Psoas muscle (tissue), 8 donors: ENCODE measurements at places on chromosomes 12 and 14.

DNA sequence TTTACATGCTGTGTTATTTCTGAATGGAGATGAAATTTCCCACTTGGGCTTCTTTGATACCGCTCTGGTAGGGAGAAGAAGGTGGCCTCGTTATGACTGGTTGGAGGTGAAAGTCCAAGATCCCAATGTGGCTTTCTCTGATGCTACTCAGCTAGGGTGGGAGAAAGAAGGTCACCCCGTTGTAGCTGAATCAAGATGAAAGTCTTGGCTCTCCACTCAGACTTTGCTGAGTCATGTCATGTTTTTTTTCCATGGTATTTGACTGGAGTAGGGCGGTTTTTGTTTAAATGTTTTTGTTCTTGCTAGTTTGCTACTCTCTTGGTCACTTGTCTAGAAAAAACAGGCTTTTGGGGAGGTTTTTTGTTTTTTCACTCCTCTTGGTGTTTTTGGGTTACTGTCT lies 2.4 kb upstream of the PDE6H start:
- no peak for DNase-seq

GRCh38 chr14:22852940-22853767 lies 16.8 kb downstream of the MMP14 start:
- DNase-seq: peak; percentile 88

DNA sequence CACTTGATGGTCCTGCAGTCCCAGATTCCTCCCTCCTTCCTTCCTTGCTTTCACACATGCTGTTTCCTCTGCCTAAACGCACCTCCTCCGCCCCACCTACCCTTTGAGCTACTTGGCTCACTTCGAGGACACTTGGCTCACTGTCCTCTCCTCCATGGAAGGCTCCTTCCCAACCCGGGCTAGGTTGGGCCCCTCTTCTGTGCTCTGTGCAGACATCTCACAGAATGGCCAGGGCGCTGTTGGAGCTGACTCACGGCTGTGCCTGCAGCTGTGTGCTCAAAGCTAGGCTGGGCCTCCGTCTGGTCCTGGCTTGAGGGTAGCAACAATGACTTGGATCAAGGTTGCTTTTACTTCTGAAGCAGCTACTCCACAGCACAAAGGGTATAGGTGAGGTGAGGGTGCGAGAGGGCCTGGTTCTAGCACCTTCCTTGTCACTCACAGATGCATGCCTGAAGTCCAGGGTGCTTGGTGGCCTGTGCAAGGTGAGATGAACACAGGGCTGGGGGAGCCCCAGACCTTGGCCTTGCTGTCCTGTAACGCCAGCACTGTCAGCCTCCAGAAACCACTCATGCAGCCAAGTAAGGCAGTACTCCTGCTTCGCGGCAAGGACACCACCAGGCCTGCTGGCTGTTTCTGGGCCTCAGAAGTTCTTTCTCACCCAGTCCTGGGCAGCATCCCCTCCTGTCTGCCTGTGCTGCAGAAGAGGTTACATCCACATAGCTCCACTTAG lies 61.8 kb downstream of the GALNT16 start:
- no peak for DNase-seq

- no peak for DNase-seq
These were observed 1.2 kb downstream of the ITGB7 start for GRCh38 chr12:53205747-53206419.
